Activated CD8-positive, alpha-beta memory T cell treated with anti-CD3 and anti-CD28 coated beads, Interleukin-2, amount 10 ng/mL, durations not matched to agents 7 days and 5 days (primary cell): ENCODE measurements at places on chromosomes 12 and 14. TPM values are rescaled to one million over a fixed set of nuclear protein-coding genes. Genes with fewer than 3 reads are reported as not detected.
A peak's percentile ranks its signal among the peaks of the same experiment; 100 is the strongest.

- no peak overlapping the region for H3K4me3 ChIP-seq
- peaks cover 20% of the 10 kb centered on the region for H3K4me1 ChIP-seq
- no peak for DNase-seq
- peaks cover 37% of the 10 kb centered on the region for H3K36me3 ChIP-seq
- H3K27ac ChIP-seq, result peak overlapping the region; percentile 59
Observed at GRCh38 chr12:3622021-3622821, 130.7 kb downstream of the CRACR2A start.

The SAMD4A gene
- 1.7 TPM for total RNA-seq

GRCh38 chr14:76761136-76761959 is at the start of gene VASH1:
TSS of gene VASH1 (plus strand) at chr14:76761468. CDS start at chr14:76762822, 1,354 bp downstream.
- H3K36me3 ChIP-seq, result no peaks in the 10 kb centered on the region
- H3K27me3 ChIP-seq, result peaks cover 53% of the 10 kb centered on the region
- H3K4me1 ChIP-seq, result peaks cover 7% of the 10 kb centered on the region
- DNase-seq, result peak; percentile 73

DNA sequence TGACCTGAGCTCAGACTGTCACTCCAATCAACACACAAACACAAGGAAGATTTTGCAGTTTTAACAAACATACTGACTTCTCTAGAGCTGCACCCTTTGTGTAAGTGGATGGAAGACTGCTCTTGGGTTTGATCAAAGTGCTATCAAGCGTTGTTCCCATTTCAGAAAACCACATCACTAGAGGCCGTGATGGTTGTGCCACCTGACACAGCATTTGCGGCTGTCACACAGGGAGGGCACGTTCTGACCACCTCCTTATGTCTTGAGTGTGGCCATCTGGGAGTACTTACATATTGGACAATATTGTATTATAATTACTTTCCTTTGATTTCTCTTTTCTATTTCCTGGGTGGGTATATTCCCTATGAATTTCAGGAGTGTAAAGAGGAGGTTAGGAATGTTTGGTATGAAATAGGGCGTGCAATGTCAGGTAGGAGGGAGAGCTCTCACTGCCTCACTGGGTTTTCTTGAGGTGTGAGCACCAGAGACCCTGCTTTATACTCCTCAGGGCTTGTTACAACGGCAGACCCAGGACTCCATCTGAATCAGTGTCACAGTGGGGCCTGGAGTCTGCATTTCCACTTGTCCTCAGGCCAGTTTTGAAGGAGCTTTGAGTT is 74.3 kb downstream of the SYNE3 start:
- DNase-seq, result no peak
- H3K4me3 ChIP-seq, result no peak overlapping the region
- H3K36me3 ChIP-seq, result peaks cover 50% of the 10 kb centered on the region
- no peaks in the 10 kb centered on the region for H3K27me3 ChIP-seq
- H3K4me1 ChIP-seq, result peaks cover 4% of the 10 kb centered on the region

DNA sequence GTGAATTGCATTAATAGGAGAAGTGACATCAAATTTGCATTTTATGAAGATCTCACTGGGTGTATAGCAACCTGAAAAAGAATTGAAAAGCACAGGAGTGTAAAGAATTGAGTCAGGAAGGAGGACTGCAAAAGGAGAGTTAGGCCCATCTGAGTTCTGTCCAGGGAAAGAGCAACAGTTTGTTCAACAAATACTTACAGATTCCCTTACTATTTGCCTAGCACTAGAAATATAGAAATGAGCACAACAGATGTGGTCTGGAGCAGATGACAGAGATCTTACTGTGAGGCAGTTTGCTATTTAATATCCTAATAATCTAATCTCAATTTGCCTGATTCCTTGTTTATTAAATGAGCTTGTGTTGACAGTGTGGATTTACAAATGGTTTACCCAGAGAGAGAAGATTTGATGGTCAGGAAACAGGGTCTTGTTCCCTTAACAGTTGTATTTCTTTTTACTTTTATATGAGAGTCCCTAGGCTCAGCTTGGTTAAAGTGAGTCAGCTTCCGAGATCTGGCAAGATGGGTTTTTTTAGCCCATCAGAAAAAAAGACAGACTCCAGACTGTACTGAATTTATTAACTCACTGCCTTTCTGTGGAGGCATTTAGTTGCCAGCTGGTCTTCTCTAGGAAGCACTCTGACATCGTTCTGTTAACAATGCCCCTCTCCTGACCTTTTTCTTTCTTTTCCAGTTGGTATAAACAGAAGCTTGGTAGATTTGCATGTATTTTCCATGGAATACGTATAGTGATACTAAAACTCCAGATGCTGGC is 229.7 kb downstream of the TTC6 start:
- H3K4me3 ChIP-seq, result no peak overlapping the region
- H3K4me1 ChIP-seq, result peaks cover 2% of the 10 kb centered on the region
- no peaks in the 10 kb centered on the region for H3K36me3 ChIP-seq

DNA sequence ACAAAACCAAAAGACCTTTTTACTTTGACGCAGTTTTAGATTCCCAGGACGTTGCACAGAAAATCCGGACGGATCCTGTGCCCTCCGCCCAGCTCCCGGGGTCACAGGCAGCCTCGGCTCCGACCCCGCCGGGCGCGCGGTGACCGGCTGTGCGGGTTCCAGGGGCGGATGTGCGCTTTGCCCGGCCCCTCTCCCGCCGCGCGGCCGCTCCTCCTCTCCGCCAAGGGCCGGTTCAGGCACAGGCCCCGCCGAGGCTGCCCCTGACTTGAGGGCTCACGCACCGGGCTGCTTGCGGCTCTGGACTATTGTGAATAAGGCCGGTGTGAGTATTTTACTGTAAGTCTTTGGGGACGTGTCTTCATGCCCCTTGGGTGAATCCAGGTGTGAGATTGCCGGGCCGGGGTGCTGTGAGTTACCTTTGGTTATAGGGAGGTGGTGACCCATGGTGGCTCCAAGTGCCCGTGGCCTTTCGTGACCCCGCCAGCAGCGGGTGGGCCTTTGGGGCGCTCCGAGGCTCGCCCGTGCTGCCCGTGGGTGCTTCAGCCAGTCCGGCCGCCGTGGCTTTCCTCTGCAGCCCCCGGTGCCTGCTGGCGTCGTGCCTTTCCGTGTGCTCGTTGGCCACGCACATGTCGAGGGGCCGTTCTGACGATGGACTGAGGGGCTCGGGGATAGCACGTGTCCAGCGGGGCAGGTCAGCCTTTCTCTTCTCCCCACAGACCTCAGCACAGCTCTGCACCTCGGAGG is 45.9 kb downstream of the NOC4L start:
- peaks cover 3% of the 10 kb centered on the region for H3K36me3 ChIP-seq
- H3K4me1 ChIP-seq, result peaks cover 40% of the 10 kb centered on the region
- peak overlapping the region; percentile 79 for H3K27ac ChIP-seq
- H3K4me3 ChIP-seq, result peak overlapping the region; percentile 83

The MARS1 gene
- 283 TPM for total RNA-seq

DNA sequence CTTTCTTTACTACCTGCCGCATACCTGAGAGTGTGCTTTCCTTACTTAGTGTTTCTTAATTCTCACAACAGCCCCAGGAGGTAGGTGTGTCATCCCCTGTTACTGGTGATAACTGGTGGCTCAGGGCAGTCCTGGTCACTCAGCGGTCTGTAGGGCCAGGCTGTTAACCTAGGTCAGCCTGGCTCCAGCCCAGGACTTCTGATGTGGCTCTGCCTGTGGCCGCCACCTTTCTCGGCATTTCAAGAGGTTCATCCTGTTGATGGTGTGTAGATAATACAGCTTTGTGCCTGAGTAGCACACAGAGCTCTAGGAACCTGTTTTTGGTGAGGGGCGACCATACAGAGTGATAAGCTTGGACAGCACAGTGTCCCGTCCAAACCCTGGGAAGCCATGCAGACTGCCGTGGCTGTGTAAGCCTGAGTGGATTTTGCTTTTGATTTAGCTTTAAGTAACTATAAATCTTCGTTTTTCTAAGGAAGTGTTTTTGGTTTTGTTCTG is 11.9 kb upstream of the DNAH10 start:
- peak overlapping the region; percentile 55 for H3K27ac ChIP-seq
- H3K4me3 ChIP-seq, result peak overlapping the region; percentile 7
- peaks cover 33% of the 10 kb centered on the region for H3K4me1 ChIP-seq
- H3K36me3 ChIP-seq, result peaks cover 44% of the 10 kb centered on the region
- no peak for DNase-seq
- no peaks in the 10 kb centered on the region for H3K27me3 ChIP-seq

The MYH7 gene
- 0.09 TPM for total RNA-seq

GRCh38 chr14:20632831-20633691 is 8.4 kb downstream of the OR6S1 start:
- DNase-seq, result peak; percentile 84
- peaks cover 37% of the 10 kb centered on the region for H3K4me1 ChIP-seq
- H3K27me3 ChIP-seq, result peaks cover 79% of the 10 kb centered on the region
- peak overlapping the region; percentile 81 for H3K27ac ChIP-seq
- peaks cover 2% of the 10 kb centered on the region for H3K36me3 ChIP-seq
- peak overlapping the region; percentile 73 for H3K4me3 ChIP-seq

The ACAD10 gene
- total RNA-seq, result 30.3 TPM

DNA sequence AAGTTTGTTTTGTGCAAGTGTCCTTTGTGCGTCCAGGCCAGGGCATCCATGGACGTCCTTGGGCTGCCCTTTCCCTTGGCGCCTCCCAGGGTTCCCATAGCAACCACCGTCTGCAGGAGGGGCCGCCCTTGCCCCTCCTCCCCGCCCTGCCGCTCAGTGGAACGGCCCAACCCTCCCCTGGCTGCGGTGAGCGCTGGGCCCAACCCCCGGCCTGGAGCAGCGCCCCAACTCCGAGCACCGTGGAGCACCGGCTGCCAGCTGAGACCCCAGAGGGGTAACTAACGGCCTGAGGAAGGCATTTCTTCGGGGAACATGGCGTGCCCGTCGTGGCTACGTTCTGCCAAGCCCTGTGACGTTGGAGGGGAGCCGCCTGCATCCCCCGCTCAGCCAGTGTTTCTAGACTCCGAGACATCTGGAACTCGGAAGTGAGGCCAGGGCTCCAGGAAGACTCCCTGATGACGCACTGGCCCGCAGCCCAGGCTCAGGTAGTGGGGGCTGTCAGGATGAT is 5.3 kb upstream of the ACACB start:
- DNase-seq, result peak; percentile 69
- peaks cover 22% of the 10 kb centered on the region for H3K36me3 ChIP-seq
- H3K4me1 ChIP-seq, result peaks cover 18% of the 10 kb centered on the region
- peak overlapping the region; percentile 62 for H3K4me3 ChIP-seq

The RHOJ gene
- not detected for total RNA-seq

- H3K27me3 ChIP-seq, result no peaks in the 10 kb centered on the region
- H3K4me3 ChIP-seq, result no peak overlapping the region
- peak overlapping the region; percentile 64 for H3K27ac ChIP-seq
- no peak for DNase-seq
- peaks cover 30% of the 10 kb centered on the region for H3K36me3 ChIP-seq
Observed at GRCh38 chr12:89474615-89475014, 50.0 kb downstream of the GALNT4 start.

GRCh38 chr12:130707571-130707891 is 8.6 kb downstream of the RIMBP2 start:
- H3K36me3 ChIP-seq, result no peaks in the 10 kb centered on the region
- no peak overlapping the region for H3K27ac ChIP-seq
- no peaks in the 10 kb centered on the region for H3K4me1 ChIP-seq

DNA sequence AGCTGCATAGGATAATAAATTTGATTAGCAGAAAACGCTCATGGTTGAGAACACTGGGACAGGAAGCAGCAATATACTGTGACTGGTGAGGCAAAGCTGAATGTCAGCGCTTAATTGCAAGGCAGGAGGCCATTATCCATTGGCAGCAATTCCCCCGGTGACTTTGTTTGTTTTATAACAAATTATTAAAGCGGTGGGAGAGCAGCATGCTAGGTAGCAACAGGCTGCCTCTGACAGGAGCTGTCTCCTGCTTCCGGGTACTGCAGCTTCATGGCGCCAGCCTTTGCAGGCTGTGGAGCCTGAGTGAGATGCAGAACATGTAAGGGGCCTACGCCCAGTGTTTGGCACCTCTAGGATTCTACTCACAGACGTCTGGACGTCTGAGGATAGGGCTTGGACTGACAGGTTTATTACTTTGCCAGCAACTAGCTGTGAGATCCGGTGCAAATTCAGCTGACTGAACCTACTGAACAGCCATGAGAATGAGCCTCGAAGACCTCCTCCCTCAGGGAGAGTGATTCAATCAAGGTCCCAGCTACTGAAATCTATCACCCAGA is 82.1 kb upstream of the SSTR1 start:
- H3K27me3 ChIP-seq, result no peaks in the 10 kb centered on the region
- no peak overlapping the region for H3K4me3 ChIP-seq
- H3K27ac ChIP-seq, result no peak overlapping the region
- peaks cover 8% of the 10 kb centered on the region for H3K4me1 ChIP-seq
- no peaks in the 10 kb centered on the region for H3K36me3 ChIP-seq
- DNase-seq, result no peak

DNA sequence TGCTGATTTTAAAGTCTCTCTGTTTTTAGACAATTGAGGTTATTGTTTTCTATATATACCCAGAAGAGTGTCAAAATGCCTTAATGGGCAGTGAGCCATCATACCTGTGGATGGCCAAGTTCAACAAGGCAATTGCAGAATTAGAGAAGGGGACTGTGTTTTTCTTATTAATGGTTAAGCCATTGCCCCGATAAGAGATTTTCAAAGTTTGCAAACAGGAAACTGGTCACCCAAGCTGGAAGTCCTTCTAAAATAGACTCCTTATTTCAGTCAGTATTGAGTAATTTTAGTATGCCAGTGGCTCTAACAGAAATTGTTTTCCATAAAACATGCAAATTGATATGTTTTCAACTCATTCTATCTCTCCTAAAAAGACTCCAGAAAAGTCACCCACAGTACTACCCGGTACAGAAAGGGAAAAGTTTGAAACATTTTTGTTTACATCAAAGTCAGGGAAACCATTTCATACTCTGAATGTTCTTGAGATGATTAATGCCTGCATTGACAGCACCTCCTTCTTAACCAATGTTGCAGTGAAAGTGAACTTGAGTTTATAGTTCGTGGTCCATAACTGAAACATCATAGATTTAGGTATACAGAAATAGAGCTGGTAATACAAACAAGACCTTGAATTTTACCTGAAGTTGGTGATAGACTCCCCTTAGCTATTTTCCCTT is 191.1 kb downstream of the TMX1 start:
- no peak overlapping the region for H3K4me3 ChIP-seq
- H3K27ac ChIP-seq, result no peak overlapping the region
- DNase-seq, result no peak

- H3K27ac ChIP-seq, result no peak overlapping the region
- peaks cover 12% of the 10 kb centered on the region for H3K36me3 ChIP-seq
- no peaks in the 10 kb centered on the region for H3K27me3 ChIP-seq
- no peak overlapping the region for H3K4me3 ChIP-seq
- H3K4me1 ChIP-seq, result peaks cover 17% of the 10 kb centered on the region
- no peak for DNase-seq
Observed at GRCh38 chr14:89481196-89481595, 64.2 kb upstream of the FOXN3 start.

- peaks cover 6% of the 10 kb centered on the region for H3K4me1 ChIP-seq
- H3K4me3 ChIP-seq, result no peak overlapping the region
- no peak overlapping the region for H3K27ac ChIP-seq
- no peaks in the 10 kb centered on the region for H3K27me3 ChIP-seq
Observed at GRCh38 chr12:122740351-122740750, 9.7 kb upstream of the HCAR1 start.

DNA sequence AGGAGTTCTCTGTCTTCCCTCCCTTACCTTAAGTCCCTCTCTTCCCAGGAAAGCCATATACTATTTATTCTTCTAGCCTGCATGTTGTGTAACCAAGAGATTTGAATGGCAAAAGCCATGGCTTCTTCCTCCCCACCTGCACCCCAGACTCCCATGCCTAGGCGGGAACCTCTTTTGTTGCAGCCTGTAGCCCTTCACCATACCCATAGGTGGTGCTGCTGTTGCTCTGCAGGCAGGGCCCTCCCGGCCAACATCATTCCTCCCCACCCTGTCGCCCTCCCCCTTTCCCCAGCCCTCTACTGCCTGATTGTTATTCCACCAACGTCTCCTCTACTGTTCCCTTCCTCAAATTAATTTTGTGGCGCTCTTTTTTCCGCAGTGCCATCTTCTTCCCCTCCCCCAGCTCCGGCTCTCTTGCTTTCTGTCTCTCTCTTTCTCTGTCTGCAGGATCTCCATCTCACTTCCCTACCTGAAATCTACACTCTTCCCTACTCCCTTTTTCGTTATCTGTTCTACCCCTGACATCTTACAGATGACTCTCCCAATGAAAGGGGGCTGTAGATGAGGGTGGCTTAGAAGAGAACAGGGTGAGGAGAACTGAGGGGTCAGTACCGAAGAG is 13.8 kb downstream of the NGDN start:
- peaks cover 1% of the 10 kb centered on the region for H3K4me1 ChIP-seq
- H3K27ac ChIP-seq, result no peak overlapping the region
